NCI-H187 treated with DMSO at 0.1 percent for 48 hours (cell line): ENCODE measurements at places on chromosomes 13 and 19.

DNA sequence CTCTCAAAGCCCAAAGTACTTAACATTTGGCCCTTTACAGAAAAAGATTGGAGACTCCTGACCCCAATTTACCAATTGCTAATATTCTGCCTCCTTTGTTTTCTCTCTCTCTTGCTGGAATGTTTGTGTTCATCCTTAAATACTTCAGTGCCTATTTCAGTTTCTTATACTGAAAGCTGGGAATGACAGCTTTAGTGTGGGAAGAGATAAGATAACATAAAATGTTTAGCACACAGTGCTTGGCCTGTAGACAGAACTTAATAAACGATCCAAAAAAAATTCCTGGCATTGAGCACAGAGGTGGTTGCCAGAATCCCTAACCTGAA lies 3.0 kb upstream of the PLEKHF1 start:
- no peak for DNase-seq

DNA sequence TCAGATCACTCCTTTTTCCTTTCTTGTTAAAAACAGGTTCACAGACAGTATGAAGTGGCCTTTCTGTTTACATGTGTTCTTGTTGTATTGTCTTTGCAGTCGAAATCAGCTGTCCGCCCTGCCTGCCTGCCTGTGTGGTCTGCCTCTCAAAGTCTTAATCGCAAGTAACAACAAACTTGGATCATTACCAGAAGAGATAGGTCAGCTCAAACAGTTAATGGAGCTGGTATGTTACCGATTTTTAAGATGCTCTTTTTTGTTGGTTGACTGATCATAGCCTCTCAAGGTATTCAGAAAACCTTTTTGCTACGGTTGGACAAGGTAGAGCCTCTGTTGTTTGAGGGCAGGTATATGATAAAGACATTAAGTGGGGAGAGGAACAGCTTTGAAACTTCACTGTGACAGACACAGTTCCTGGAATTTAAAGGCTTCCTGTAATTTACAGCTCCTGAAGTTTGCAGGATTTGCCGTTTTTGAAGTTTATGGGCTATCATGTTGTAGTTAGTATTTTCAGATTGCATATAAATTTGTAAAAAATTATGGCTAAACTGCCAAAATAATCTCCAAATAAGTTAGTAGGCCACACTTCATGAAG lies 116.1 kb downstream of the LRCH1 start:
- DNase-seq, result no peak

DNA sequence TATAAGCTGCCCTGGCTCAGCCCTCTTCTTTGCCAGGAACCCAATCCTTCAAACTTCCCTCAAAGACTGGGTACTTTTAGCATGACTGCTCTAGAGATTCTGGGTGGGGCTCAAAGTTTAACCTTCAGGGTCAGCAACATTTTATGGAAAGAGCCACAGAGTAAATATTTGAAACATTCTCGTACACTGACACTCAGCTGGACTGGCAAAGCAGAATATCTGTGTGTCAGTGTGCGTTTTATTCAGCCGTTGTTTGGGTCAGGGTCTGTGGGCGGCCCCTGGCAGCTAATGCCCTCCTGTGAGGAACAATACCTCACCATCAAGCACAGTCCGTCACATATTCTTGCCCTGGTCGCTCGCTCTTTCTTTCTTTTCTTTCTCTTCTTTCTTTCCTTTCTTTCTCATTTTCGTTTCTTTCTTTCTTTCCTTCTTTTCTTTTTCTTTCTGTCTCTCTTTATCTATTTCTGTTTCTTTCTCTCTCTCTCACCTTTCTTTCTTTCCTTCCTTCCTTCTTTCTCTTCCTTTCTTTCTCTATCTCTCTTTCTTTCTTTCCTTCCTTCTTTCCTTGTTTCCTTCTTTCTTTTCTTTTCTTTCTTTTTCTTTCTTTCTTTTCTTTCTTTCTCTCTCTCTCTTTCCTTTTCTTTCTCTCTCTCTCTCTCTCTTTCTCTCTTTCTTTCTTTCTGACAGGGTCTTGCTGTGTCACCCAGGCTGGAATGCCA lies 10.7 kb downstream of the DPRX start:
- DNase-seq, result no peak

DNA sequence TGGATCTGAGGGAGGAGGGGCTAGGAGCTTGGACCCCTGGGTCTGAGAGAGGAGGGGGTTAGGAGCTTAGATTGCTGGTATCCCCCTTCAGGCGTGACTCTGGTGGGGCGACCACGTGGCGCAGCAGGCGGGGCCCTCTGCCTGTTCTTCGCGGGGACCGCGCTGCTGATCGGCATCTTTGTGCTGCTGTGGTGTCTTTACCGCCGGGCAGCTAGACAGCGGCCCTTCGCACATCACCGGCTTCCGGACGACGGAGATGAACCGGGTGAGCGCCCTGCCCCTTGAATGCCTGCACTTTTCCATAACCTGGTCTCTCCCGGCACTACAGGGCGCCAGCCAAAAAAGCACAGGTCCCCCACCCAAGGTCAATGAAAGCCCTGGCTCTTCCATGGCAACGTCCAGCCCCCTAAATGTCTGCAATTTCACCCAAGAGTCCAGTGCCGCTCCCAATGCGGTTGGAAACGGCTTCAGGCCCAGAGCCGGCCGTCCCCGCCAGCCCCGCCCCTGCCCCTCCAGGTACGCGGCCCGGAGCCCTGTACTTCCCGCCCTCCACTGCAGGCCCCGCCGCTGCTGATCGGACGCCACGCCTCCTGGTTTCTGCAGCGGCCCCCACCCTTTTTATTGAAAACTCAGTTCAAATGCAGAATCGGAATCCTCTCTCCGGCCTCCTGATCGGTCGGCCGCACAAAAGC lies 2.8 kb downstream of the GFY start:
- DNase-seq, result no peak

- DNase-seq, result no peak
Measured at GRCh38 chr19:49544154-49544553, 16.4 kb downstream of the RCN3 start.

DNA sequence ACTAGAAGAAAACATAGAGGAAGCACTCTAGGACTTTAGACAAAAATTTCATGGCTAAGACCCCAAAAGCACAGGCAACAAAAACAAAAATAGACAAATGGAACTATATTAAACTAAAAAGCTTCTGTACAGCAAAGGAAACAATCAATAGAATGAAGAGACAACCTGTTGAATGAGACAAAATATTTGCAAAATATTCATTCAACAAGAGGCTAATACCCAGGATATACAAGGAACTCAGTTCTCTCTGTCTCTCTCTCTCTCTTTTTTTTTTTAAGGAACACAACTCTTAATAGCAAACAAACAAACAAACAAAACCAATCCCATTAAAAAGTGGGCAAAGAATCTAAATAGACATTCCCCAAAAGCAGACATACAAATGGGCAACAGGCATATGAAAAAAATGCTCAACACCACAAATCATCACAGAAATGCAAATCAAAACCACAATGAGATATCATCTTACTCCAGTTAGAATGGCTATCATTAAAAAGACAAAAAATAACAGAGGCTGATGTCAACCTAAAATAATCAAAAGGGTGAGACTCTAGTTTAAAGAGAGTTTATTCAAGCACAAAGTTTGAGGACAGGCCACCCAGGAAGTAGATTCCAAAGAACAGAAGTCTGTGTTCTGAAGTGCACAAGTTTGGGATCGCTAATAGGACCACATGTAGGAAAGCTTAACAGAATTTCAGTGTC lies 27.1 kb upstream of the SLC7A9 start:
- DNase-seq, result no peak

DNA sequence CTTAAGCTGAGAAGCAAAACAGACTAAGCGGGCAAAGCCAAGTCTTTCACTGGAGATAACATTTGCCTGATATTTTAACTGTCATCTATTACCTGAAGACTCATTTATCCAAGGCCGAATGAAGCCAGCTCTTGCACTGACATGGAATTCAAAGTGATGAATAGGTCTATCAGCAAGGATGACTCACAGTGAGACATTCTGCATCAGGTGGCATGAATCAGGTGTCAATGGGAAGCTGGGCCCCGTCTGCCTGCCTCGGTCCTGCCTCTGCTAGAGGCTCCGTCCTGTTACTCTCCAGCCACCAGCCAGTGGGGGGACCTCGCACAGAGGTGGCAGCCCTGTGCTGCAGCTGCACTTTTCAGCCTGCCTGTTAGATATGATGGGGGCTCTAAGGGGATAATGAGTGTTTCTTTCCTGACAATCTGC lies 23.5 kb downstream of the STARD13 start:
- DNase-seq, result no peak

DNA sequence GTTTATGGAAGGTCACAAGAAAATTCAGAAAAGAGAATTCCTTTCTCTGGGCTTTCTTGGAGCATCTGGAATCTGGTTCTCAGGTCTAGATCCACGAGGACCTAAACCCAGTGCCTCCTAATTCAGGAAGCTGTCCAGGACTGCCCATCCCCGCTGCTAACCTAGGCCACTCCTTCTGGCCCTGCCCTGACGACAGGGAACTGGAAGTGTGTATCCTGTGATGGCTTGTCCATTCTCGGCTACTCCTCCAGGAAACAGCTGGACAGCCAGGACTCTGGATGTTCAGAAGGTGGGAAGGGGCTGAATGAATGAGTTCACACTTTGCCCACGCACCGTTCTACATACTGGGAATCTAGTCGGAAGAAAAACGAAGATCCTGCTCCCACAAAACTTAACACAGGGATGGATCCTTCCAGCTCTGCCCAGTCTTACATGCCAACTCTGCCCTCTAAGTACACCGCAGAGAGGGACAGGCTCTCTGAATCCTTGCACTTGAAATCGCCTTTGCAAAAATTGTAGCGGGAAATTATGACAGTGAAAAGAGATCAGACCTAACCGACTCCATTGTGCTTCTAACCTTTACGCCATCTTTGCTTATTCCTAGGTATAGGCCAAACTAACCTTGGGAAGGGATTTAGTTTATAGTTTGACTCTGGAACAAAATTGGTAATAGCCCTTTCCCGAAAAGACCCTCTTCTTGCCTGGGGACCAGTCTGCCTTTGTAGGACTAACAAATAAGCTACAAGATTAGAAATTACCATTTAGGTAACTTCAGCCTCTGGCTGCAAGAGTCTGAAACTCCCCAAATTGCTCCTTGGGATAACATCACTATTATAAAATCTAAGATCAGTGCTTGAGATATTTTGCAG lies 1.8 kb downstream of the LSM4 start:
- DNase-seq, result no peak

- no peak for DNase-seq
Measured at GRCh38 chr13:48477191-48477855, 55.6 kb downstream of the RCBTB2 start.

DNA sequence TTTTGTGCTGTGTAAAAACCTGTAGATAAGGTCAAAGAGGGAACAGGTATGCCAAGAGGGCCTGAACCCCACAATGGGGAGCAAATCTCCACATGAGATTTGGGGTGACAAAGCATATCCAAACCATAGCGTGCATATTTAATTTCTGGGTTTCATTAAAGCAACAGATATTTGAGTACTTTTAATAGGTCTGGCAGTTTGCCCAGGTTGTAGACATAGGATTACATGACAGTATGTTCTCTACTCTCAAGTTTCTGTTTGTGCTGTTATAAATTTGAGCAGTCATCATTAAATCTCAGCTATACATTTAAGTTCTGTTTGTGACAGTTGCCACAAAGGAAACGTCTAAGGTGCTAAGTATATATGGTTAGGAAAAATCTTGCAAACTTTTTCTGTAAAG lies 236.4 kb downstream of the ATP8A2 start:
- DNase-seq, result no peak

- no peak for DNase-seq
Measured at GRCh38 chr13:37460166-37460565, 138.4 kb downstream of the POSTN start.

DNA sequence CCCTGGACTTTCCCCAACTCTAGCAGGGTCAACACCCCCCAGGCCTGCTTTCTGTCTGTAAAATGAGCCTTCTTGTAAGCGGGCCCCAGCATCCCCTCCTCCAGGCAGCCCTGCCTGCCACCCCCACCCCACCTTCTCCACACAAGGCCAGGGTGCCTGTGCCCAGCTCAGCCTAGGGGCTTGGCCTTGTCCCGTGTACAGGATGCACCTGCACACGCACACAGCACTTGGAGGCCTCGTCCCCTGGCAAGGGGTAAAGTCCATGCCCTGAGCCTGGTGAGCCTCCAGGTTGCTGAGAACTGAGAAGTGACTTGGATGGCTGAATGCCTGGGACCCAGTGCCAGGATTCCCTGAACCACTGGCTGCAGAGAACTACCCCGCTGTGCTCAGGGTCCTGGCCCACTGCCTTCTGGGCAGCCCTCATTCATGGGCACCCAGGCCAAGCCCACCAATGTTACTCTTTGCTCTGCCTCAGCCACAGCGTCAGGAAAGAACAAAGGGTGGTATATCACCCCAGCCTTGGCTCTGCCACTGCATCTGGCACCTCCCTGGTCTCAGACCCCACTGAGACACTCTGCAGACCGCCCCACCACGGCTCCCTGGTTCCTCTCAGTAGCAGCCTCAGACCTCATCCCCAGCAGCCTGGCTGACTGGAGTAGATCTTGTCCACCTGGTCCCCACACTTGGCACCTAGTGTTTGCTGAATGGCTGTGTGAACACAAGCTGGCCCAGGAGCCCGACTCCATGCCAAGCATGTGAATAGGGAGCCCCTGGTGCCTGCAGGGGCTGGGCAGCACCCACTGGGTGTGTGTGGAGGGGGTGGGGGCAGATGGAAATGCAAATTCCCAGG lies 1.8 kb upstream of the TM6SF2 start:
- DNase-seq, result no peak

GRCh38 chr13:23899555-23899954 lies 2.3 kb upstream of the C1QTNF9B start:
- no peak for DNase-seq

- no peak for DNase-seq
Measured at GRCh38 chr13:28658539-28658795, 463 bp upstream of the POMP start.

DNA sequence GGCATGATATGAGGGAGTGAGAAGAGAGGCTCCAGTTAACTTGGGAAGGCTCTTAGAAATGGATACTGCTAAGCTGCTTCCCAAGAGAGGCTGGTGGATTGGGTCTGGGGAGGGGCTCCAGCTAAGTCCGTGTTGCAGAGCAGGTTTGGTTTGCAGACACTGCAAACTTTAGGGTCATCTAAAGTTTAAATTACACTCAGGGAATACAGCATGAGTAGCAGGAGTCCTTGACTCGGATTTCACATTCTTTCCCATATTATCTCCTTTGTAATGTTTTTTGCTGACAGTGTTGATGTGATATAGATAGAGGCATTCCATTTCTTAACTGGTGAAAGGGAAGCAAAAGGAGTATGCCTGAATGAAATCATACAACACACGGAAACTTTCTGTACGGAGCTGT lies 31.9 kb downstream of the SGCG start:
- no peak for DNase-seq

- DNase-seq, result no peak
Measured at GRCh38 chr19:6651965-6652804, 17.8 kb downstream of the TNFSF14 start.

GRCh38 chr13:35784286-35784951 lies 307.9 kb upstream of the MAB21L1 start:
- no peak for DNase-seq

GRCh38 chr13:52924289-52925148 lies 76.1 kb upstream of the PCDH8 start:
- DNase-seq, result no peak
